ENCODE measurements at places on chromosomes 12 and 14.

- peak; percentile 39 for DNase-seq
Observed at GRCh38 chr14:21748869-21749303, 75.3 kb upstream of the OR4E1 start.

GRCh38 chr14:93582516-93582915 is 151.8 kb downstream of the UNC79 start:
- DNase-seq = no peak

DNA sequence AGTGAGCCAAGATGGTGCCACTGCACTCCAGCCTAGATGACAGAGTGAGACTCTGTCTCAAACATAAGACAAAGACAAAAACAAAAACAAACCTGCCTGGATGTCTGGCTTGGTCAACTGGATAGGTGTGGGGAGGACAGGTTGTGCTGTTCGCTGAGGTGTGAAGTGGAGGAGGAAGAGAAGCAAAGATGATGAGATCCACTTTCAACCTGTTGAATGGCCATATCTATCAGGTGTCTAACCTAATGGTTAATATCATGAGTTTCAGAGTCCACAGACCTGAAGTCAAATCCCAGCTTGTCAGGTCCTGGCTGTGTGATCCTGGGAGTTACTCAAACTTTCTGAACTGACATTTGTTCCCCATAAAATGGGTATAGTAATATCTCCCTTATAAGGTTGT is 9.7 kb upstream of the CCDC177 start:
- no peak for DNase-seq

DNA sequence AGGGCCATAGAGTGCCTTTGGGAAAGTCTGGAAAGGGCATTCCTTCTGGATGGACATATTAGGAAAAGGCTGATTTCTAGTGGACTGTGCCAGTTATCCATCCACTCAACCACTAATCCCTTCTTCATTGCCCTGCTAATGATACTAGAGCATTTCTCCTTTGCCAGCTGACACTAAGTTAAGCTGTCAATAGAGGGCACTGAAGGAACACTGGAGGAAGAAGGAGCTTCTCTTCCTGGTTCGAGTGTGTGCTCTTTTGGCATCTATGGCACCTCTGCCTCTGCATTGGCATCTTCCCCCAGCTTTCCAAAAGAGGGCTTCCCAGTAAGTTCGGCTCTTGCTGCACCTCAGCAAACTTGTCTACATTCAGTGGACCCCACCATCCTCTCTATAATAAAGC is 165.4 kb downstream of the DERA start:
- peak; percentile 45 for DNase-seq

GRCh38 chr12:129549656-129550055 is 354.2 kb downstream of the TMEM132D start:
- no peak for DNase-seq

- DNase-seq = peak; percentile 59
Observed at GRCh38 chr12:39902821-39903220, 203.1 kb downstream of the SLC2A13 start.

DNA sequence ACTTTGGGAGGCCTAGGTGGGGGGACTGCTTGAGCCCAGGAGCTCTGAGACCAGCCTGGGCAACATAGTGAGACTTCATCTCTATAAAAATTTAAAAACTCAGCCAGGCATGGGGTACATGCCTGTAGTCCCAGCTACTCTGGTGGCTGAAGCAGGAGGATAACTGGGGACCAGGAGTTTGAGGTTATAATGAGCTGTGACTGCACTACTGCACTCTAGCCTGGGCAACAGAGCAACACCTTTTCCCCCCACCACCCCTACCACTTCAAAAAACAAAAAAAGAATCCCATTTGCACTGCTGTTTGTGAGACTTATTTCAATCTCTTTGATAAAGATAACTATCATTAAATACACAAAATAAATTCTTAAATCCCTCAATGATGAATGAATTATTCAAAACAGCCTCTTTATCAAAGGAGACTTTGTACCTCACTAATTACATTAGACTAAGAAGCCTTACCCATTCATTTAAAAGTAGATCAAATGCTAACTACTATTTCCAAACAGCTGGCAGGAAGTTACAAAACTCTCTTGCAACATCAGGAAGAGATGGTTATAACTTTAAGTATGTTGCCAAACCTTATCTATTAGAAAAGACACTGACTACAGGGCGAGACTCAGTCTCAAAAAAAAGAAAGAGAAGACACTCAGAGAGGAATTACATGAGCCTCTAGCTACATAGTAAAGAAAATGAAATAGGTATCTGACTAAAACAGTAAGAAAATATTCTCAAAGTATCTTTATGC is 14.7 kb downstream of the BLTP3B start:
- no peak for DNase-seq

GRCh38 chr14:100851946-100852620 is 26.2 kb downstream of the MEG3 start:
- DNase-seq = no peak

DNA sequence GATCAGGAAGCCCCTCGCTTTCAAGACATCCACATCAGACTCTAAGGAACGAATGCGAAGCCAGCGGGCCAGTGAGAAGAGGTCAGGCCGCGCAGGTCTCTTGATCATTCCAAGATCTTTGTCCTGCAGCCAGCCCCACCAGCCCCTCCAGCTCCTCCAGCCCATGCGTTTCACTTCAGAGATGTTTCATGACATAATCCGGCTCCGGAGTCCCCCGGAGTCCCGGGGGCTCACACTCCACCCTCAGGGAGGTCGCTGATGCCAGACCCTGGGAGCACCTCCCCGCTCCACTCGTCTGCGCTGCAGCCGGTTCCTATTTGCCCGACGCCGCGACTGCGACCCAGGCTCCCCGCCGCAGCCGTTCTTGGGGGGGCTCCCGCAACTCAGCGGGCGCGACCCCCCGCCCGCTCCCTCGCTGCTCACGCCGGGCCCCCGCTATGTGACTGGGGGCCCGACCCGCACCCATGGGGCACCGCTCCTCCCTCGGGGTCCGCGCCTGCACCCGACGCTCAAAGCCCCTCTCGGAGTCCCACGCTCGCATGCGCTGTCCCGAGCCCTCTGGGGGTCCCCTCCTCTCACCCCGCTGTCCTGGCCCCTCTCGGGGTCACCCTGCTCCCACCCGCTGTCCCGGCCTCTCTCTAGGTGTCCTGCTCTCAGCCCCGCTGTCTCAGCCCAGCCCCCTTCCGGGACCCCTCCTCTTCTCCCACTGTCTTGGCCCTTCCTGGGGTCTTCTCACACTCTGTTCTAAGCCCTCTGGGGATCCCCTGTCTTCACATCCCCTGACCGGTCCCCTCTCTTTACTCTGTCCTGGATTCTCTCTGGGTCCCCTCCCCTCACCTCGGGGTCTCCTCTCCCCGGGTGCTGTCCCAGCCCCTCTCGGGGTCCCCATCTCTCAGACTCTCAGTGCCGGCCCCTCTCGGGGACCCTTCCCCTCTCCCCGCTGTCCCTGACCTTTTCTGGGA is 1.1 kb downstream of the TAOK3 start:
- no peak for DNase-seq

DNA sequence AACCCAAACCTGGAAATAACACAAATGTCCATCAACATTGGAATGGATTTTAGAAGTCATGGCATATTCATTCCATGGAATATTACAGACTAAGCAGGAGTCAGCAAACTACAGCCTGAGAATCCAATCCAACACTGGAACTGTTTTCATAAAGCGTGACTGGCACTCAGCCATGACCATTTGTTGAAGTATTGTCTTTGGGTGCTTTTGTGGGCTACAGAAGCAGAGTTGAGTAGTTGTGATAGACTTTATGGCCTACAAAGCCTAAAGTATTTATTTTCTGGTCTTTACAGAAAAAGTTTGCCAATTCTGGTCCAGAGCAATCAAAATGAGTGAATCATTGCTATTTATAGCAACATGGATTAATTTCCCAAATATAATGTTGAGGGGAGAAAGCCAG is 34.5 kb upstream of the FRS2 start:
- no peak for DNase-seq

DNA sequence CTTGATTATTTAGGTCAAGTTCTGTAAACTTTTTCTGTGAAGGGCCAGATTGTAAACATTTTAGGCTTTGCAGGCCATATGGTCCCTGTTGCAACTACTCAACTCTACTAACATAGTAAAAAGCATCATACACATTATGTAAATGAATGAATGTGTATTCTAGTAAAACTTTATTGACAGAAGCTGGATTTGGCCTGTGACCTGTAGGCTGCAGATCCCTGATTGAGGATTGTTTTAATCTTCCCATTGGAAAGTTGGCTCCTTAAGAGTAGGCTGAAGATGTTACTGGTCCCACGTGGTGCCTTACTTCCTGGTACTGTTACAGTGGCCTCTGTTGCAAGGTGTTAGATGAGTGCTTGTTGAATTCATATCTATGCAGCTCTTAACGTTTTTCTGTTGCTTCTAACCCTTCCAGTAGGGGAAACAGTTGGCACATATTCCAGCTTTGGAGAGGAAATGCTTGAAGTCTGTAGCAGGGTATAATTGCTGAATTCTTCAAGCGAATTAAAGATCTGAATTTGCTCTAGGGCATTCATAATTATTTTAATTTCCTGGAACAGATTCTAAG is 133.6 kb upstream of the DNM1L start:
- DNase-seq = no peak

DNA sequence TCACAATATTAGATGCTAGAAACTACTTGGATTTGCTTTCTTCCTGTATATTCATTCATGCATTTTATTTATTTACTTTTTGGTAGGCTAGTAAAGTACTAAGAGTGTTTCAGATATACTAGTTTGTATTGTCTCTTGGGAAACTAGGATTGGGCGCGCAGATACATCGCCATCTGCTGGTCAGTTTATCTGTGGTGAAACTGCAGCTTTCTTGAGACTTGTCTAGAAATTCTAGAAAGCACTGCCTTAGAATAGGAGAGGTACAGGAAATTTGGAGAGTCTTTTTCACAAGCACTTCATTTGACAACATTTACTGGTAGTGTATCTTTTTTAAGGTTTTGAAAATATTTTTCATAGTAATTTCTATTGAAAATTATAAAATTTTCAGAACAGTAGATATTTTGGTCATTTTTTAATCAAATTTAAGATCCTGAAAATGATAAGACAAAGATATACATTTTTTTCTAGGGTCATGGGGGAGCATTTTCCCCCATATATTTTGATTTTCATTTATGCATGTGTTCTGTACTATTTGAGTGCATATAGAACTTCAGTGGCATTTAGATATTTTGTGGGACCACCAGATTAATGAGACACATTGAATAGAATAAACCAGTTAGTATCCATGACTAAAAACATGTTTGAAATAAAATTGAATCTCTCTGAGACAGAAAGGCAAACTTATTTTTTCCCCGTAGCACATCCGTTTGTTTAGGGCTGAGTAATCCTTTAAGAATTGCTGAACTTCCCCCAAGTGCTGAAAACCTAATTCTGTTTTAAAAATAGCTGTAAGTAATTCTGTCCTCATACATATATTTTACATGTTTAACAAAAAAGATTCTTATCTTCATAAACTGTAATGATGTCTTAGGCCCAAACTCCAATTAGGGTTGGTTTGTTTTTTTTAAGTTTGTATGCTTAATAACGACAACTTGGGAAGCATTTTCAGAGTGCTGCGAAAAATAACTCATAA is 44.5 kb downstream of the SLC38A6 start:
- peak; percentile 73 for DNase-seq

DNA sequence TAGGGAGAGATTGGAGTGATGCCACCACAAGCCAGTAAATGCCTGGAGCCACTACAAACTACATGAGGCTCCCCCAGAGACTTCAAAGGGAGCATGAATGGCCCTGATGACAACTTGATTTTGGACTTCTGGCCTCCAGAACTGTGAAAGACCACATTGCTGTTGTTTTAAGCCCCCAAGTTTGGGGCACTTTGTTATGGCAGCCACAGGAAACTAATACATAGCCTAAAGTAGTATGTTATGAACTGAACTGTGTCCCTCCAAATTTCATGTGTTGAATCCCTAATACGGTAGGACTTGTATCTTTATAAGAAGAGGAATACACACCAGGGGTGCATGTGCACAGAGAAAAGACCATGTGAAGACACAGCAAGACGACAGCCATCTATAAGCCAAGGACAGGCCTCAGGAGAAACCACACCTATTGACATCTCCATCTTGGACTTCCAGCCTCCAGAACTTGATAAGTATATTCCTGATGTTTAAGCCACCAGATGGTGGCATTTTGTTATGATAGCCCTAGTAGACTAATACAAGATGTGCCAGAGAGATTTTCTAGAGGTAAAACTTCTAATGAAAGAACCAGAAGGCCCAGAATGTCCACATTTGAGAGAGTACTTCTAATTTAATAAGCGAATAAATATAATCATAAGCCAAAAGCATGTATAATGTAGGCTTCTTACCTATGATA is 127.1 kb upstream of the BMP4 start:
- DNase-seq = no peak

DNA sequence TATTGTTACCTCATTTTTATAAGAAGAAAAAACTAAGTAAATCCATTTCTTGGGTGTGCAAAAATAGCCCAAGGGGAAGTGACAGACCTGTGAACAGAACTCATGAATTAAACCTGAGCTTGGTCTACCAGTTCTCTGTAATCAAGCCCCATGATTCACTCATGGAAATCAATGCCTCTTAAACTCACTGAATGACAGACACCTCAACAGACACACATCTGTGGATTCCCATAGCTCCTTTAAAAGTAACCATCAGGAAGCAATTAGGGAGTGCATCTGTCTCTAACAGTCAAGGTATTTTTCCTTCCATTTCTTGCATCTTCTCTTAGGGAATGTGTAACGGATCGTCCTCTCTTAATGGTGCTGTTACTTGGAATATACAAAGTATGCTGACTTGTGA is 215.0 kb upstream of the EEA1 start:
- no peak for DNase-seq
